ENCODE measurements at places on chromosomes 5 and 9.

DNA sequence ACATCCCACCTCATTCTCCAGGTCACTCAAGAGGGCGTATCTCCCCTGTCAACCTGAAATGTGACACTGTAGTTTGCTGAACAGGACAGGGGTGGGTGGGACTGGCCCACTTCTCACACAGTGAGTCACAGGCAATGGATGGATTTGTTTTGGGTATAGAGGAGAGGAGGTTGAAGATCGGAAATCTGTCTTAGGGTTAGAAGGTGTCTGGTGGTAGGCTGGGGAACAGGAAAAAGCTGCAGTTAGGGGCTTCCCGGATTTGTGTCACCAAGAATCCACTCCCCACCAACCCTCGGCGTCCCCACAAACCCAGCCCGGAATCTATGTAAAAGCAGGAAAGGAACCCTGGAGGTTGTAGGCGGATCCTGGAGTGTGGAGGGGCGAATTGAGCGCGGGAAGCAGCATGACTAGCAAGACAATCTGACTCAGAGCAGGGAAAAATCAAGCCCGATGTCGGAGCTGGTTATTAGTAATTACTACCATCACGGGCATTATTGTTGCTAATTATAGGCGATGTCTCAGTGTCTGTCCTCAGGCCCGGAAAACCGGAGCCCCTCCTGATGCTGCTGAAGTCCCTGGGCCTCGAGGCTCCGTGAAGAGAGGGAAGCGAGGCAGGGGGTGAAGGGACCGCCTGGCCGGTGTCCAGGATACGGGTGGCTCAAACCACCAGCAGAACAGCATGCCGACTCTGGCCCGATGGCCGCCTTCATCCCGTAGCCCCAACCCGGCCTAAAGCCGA lies 1.7 kb upstream of the IRX1 start:
- peak; percentile 71 for DNase-seq

- no peak for DNase-seq
Observed at GRCh38 chr9:128033609-128034008, 33.5 kb downstream of the NAIF1 start.

DNA sequence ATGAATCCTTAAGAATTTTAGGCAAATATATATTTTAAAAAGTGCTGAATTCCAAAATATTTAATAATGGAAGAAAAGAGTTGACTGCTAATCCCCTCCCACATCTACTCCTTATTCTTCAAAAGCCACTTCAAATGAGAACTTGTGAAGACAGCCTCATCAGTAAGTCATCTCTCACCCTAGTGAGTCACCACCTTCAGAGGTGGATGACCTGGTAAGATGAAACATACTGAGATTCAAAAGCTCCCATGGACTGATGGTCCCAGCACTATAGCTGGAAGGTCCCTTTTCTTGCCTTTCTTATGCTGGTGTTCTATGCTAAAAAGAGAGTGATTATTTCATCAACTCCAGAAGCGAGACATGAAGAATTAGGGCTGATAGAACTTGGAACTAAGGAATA lies 37.8 kb upstream of the SPDL1 start:
- peak; percentile 44 for DNase-seq

GRCh38 chr5:34718516-34718915 lies 62.4 kb downstream of the RAI14 start:
- no peak for DNase-seq

- no peak for DNase-seq
Observed at GRCh38 chr9:125910286-125910685, 163.1 kb downstream of the PBX3 start.

- DNase-seq, result no peak
Observed at GRCh38 chr5:96875791-96876291, 459 bp upstream of the ERAP2 start.

GRCh38 chr9:38048316-38048969 lies 20.6 kb downstream of the SHB start:
- DNase-seq, result no peak

- no peak for DNase-seq
Observed at GRCh38 chr5:171315386-171315891, 6.4 kb downstream of the TLX3 start.

- DNase-seq, result peak; percentile 91
Observed at GRCh38 chr5:143061161-143061945, 291.2 kb downstream of the ARHGAP26 start.

DNA sequence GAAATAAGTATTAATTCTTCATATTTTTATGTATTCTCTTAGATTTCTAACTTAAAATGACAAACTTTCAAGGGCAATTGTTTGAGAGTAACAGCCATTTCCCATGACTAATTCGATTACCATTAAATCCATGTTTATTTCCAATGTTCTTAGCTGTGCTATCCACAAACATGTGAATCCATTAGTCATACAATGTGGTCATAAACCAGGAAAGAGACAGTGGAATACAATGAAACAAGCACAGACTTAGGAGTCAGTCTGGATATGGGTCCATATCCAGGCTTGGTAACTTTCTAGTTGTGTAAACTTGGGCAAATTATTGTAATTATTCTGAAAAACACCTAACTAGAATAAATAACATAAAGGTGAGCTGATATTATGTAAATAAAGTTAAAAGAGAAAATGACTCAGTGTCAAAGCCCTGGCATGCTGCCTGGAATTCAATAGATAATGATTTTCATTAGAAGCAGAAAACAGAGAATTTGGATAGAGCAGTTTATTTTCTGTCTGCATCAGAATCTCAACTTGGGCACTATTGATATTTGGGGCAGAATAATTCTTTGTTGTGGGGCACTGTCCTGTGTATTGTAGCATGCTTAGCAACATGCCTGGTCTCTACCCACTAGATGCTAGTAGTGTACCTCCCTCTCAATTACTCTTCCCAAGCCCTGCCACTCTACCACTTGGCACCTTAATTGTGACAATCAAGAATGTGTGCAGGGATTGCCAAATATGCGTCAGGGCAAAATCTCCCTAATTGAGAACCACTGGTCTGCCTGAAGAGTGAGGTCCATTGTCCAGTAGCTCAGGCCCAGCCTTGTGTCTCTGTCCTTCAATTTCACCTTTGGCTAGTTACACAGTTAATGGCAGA lies 44.7 kb upstream of the SLC27A6 start:
- peak; percentile 69 for DNase-seq

GRCh38 chr9:114641967-114642366 lies 15.6 kb downstream of the TEX53 start:
- no peak for DNase-seq

GRCh38 chr5:55070968-55071367 lies 31.5 kb upstream of the GZMA start:
- no peak for DNase-seq

- DNase-seq, result no peak
Observed at GRCh38 chr9:90521811-90522570, 120.6 kb downstream of the DIRAS2 start.

DNA sequence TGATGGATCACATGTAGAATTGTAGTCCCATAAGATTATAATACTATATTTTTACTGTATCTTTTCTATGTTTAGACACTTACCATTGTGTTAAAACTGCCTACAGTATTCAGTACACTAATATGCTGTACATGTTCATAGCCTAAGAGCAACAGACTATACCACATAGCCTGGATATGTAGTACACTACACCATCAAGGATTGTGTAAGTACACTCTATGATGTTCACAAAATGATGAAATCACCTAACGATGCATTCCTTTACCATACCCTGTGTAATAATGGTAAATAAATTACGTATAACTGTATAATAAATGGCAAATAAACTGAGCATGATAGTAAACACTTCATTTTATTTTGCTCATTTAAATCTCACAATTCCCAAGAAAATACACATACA lies 60.3 kb downstream of the RICTOR start:
- peak; percentile 64 for DNase-seq

GRCh38 chr5:98248949-98249348 lies 524.5 kb upstream of the RGMB start:
- DNase-seq, result peak; percentile 95

GRCh38 chr5:87210743-87211142 lies 56.9 kb upstream of the RASA1 start:
- DNase-seq, result no peak

- no peak for DNase-seq
Observed at GRCh38 chr5:158780656-158781237, 319.0 kb downstream of the EBF1 start.

GRCh38 chr5:395156-395920 lies 47.6 kb upstream of the EXOC3 start:
- peak; percentile 59 for DNase-seq

GRCh38 chr9:115398996-115399395 lies 281.0 kb upstream of the TNC start:
- DNase-seq, result no peak

DNA sequence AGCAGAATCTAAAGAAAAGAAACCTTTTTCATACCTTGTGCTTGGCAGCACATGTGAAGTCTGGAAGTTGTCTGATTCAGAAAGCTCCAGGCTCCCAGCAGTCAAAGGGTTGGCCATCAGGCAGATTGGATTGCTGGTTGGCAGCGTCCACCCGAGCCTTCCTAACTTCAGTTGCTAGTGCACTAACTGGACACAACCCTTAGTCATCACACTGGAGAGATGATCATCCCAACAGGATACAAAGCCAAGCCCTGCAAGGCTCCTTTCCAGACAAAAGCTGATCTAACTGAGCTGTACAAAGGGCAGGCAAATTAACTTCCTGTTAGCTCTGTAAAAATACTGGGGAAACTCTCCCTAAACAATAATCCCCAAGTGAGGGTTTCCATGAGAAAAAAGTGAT lies 185.6 kb downstream of the SNX18 start:
- peak; percentile 77 for DNase-seq

GRCh38 chr5:155290937-155291336 lies 277.4 kb downstream of the KIF4B start:
- DNase-seq, result no peak

DNA sequence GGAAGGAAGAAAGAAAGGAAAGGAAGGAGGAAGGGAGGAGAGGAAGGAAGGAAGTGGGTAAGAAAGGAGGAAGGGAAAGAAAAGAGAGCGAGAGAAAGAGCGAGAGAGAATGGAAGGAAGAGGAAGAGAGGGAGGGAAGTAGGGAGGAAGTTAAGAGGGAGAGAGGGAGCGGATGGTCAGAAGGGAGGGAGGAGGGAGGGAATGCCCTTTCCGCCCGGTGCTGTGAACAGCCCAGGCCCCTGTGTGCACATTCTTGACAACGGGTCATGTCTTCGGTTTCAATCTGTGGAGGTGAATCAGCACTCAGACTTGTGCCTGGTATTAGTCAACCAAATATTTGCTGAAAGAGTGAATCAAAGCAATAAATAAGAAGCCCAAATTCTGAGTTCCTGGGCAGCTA lies 39.2 kb downstream of the PRUNE2 start:
- peak; percentile 94 for DNase-seq

- DNase-seq, result peak; percentile 92
Observed at GRCh38 chr9:122991370-122991830, 42.1 kb upstream of the GPR21 start.

DNA sequence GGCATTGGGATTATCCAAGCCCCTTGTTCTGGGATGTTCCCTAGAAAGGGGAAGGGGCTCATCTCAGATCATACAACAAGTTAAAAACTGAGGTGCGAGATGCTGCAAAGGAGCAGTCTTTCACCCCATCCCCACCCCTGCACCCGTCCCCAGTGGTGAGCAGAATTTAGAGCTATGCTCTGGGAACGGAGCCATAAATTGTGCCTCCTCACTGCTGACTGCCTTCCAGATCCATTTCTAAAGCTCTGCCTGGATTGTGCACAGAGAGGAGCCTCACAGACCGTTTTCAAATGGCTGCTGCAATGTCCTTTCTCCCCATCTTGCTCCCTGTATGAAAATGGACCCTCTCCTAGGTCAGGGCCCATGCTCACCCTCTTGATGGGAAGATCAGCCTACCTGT lies 8.3 kb downstream of the SLC25A48 start:
- DNase-seq, result no peak

- no peak for DNase-seq
Observed at GRCh38 chr9:84858364-84858763, 188.8 kb downstream of the NTRK2 start.

DNA sequence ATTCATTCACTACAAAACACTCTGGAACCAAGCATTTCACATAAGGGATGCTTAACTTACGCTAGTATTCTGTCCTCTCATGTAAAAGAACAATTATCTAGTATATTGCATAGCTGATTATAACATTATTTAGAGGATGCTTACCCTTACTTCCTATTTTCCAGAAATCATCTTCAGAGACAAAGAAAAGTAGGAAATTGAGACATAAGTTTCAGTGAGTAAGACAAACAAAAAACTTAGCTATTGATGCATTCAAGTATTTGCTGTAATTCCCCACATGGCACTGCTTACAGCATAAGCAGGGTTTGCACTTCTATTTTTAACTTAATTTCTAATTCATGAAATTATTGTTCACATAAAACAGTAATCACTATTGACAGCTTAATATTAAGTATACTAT lies 104.8 kb upstream of the SREK1 start:
- no peak for DNase-seq

DNA sequence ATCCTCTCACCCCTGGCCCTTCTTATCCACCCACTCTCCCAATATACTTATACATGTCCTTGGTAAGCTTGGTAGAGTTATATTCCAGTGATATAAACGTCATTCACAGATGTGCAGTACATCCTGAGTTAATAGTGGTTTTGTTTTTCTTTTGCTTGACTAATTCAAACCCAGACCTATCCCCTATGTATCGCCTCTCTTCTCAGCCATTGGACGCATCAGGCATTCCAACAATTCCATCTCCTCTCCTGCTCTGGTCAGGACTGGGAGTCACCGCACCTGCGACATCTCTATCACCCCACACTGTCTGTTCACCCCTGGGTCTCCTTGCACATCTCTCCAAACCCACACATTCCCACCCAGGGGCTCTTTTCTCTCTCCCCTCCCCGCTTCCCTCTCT lies 21.9 kb upstream of the IRX2 start:
- no peak for DNase-seq

- DNase-seq, result no peak
Observed at GRCh38 chr5:142324136-142324870, 518 bp downstream of the SPRY4 start.

- DNase-seq, result no peak
Observed at GRCh38 chr5:39876146-39876545, 451.4 kb upstream of the DAB2 start.
